ENCODE measurements at places on chromosomes 5 and 9. TPM values are rescaled to one million over a fixed set of nuclear protein-coding genes. Genes with fewer than 3 reads are reported as not detected.

DNA sequence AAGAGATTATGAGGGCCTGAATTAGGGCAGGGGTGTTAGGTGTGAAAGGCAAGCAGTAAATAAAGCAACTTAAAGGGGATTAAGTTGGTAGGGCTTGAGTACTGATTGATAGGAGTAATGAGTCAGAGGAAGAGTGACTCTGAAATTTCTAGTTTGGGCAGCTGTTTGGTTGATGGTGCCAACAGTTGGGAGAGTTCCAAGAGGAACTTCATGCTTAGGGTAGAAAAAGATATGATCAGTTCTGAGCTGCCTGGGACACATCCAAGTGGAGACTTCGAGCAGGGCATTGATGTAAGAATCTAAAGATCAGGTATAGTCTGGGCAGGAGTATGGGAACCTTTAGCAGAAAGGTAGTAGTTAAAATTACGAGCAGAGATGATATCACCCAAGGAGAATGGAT is 10.2 kb downstream of the MAMDC2 start:
- ATAC-seq: peak; percentile 85

- ATAC-seq: no peak
Observed at GRCh38 chr5:147751-148150, 43.5 kb upstream of the LRRC14B start.

- ATAC-seq: no peak
Observed at GRCh38 chr9:76101075-76101474, 210.6 kb downstream of the PCSK5 start.

The TMC1 gene
- 3.3 TPM for total RNA-seq

The NKD2 gene
- 1.1 TPM for total RNA-seq

The NUTM2F gene
- total RNA-seq: not detected

All from esophagus mucosa (tissue), 1 donor.